ENCODE measurements at places on chromosomes 2 and 18.

GRCh38 chr2:177573120-177573519, 180.5 kb downstream of the AGPS start:
- DNase-seq: no peak

DNA sequence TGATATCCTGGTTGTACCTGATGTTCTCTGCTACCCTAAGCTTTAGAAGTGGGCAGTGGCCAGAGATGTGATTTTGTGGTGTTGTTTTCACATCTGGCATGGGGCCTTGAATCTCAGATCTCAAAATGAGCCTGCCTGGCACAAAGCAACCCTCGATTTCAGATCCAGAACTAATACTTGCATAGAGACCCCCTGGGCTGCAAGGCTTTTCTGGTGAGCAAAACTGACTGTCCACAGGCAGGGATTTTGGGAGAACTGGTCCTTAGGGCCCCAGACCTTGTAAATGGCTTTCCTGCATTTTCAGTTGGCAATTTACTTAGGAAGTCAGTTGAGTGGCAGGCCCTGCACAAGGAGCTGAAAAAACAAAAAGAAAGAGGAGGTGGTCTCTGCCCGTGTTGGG, 265.3 kb downstream of the MYCN start:
- DNase-seq: no peak

DNA sequence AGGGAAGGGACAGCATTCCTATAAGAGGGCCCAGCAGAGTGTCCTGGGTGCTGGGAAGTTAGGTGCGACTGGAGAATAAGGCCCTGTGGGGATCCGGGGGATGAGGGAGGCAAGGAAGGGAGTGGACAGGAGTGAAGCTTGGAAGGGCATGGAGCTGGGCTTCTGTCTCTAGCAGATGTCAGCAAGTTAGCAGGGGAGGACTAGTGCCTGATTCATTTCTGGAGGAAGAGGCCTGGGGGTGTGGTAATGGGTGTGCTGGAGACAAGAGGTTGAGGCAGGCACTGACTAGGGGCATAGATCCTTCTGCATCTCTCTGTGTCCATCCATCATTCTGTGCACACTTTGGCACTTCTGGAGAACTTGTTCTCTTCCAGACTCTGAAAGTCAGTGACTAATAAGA, 134.7 kb downstream of the ACOXL start:
- peak; percentile 48 for DNase-seq

- DNase-seq: peak; percentile 39
These were observed 5.4 kb downstream of the MARS2 start for GRCh38 chr2:197710424-197711042.

DNA sequence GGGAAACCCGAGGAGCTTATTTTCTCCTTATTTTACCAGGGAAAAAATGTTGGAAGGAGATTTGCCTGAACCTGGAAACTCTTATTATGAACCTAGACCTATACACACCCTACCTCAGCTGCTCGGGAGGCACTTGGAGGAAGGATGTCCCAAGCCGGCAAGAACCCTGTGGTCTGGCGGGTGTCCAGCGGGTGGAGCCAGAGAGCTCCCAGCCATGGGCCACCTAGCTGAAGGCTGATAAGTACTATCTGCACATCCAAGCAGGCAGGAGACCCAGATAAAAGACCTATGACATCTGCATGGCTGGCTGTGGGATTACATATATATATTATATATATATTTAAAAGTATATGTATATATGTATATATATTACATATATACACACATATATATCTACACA, 1.1 kb upstream of the SLC14A1 start:
- DNase-seq: peak; percentile 69

- no peak for DNase-seq
These were observed 354.2 kb downstream of the CDH7 start for GRCh38 chr18:66105016-66105415.

- DNase-seq: no peak
These were observed 37.6 kb downstream of the CENPO start for GRCh38 chr2:24830786-24831185.

GRCh38 chr18:9614401-9615279, at the start of gene PPP4R1:
Gene PPP4R1 (minus strand): TSS chr18:9614559. CDS start chr18:9614484, 75 bp downstream.
- peak; percentile 64 for DNase-seq

DNA sequence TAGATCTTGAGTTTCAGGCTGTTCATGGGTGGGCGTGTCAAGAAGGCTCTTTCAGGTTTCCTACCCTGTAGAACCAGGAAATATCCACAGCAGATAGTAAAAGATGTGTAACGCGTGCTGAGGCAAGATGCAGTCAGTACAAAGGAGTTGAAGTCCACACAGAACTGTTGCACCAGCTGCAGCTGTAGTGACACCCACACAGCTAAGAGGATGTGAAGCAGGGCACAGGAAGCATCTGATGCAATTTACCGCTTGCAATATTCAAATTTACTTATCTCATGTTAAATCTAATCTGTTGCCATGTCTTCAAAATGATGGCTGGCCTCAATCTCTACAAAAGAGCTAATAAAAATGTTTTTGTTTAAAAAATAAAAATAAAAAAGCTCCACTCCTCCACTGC, 132.8 kb downstream of the ARHGAP15 start:
- DNase-seq: peak; percentile 80

- no peak for DNase-seq
These were observed 8.9 kb downstream of the MAPRE2 start for GRCh38 chr18:35050028-35050546.

DNA sequence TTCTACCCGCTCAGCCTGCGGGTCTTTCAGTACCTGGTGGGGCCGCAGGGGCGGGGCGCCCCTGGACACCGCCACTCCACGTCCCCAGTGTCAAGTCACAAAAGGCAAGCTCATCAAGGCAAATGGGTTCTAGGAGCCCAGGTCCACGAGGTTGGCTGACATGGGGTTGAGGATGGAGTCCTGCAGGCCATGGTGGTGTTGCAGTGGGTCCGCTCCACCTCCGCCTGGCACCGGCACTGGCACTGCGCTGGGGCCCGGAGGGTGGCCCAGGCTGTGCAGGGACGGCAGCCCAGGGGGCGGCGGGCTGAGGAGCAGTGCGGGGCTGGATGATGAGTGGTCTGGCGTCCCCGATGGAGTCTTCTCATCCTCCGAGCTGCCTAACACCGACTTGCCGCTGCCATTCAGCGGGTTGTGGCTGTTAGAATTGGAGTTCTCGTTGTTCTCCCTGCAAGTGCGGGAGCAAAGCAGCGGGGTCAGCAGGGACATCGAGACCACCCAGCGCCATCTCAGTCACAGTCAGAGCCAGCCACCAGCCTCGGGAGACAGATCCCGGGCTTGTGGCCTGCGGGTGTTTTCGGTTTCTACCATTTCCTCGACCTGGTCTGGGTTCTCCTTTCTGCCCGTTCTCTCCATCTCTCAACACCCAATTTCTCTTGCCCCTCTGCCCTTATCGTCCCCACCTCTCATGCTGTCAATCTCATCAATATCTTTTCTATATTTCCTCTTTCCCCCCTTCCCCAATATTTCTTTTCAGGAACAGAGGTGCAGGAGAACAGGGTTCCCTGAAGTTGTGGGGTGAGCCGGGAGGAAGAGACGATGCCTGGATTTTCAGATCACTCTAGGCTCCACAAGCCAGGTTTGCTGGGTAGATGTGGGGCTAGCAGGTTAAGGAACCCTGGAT, 3.0 kb downstream of the SIX2 start:
- no peak for DNase-seq

DNA sequence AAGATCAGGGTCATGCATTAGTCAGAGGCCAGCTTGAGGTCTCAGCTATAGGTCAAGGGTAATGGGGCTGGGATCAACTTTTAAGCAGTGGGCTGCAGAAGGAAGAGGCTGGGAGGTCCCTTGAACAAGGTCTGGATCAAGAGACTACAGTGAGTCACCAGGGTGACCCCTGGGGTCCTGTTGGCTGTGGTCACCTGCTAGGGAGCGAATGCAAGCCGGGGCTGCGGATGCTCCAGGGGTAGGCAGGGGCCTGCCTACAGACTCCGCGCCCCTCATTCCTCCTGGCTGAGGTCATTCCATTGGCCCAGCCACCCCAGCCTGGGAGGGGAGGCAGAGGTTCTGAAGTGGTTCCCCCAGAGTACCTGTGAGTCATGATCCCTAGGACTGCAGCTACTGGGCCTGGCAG, 110.4 kb downstream of the CYP26B1 start:
- no peak for DNase-seq

GRCh38 chr2:179239195-179239594, 25.4 kb downstream of the SESTD1 start:
- DNase-seq: no peak

DNA sequence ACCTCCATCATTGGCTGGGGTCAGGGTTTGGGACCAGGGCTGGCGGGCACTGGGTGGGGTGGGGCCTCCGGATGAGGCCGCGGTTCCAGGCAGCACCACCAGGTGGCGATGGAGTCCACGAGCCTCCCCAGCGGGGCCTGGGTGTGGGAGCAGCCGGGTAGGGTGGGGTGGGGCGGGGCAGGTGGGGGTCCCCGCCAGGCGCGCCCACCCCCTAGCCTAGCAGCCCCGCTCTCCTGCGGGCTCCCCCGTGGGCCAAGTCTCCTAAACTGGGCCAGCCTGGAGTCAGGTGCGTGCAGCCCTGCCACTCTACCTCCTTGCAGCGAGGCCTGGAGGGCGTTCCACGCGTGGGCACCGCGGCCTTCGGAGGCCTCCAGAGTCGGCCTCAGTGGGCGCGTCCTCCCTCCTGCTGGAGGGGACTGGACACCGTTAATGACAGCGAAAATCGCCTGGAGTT, 187.5 kb downstream of the TWIST2 start:
- DNase-seq: peak; percentile 71

DNA sequence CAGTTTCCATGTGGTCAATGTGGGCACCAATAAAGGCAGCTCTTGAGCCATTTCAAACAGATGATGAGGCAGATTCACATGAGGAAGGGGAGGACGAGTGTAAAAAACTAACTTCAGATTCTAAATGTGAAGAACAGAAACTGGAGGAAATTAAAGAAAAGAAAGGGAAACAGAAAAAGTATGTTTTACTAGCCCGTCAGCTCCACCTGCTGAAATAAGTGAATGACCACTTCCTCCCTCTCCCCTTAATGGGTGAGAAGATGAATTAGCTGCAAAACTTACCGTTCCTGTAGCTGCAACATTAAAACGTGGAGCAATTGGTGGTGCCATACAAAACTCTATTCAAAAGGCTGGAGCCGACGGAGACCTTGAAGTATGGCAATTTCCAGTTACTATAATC, 203.5 kb downstream of the UXS1 start:
- no peak for DNase-seq

DNA sequence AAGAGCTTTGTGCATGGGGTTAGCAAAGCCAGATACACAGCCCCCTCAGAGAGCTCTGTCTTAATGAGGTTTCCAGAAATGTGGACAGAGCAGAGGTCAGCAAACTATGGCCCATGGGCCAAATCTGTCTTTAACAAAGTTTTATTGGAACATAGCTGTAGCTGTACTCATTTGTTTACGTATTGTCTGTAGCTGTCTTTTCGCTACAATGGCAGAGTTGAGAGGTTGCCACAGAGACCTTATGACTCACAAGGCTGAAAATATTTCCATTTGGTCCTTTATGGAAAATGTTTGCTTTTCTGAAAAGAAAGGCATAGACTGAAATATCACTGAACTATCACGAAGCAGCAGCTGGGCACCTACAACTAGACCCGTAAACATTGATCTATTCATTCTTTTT, 841.8 kb downstream of the SLC4A3 start:
- DNase-seq: no peak

DNA sequence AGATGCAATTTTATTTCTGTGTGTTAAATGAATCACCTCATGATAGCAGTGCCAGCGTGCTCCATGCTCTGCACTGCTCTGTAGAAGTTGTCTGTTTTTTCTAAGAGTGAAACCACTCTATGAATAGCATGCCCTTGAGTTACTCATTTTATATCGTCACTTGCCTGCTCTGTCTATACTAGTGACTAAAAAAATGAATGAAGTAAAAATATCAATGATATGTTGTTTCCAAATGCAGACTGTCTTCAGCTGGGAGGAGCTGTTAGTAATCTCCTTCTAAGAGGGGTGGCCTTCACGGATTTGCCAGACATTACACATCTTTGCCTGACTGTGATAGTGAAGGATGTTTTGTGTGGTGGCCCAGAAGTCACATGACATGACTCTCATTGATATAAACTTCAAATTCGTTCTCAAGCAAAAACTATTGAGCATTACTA, 852.1 kb downstream of the CNTNAP5 start:
- DNase-seq: no peak

GRCh38 chr2:53739032-53739431, 28.6 kb upstream of the CHAC2 start:
- no peak for DNase-seq

- DNase-seq: no peak
These were observed 216.1 kb downstream of the ICOS start for GRCh38 chr2:204152616-204153015.

DNA sequence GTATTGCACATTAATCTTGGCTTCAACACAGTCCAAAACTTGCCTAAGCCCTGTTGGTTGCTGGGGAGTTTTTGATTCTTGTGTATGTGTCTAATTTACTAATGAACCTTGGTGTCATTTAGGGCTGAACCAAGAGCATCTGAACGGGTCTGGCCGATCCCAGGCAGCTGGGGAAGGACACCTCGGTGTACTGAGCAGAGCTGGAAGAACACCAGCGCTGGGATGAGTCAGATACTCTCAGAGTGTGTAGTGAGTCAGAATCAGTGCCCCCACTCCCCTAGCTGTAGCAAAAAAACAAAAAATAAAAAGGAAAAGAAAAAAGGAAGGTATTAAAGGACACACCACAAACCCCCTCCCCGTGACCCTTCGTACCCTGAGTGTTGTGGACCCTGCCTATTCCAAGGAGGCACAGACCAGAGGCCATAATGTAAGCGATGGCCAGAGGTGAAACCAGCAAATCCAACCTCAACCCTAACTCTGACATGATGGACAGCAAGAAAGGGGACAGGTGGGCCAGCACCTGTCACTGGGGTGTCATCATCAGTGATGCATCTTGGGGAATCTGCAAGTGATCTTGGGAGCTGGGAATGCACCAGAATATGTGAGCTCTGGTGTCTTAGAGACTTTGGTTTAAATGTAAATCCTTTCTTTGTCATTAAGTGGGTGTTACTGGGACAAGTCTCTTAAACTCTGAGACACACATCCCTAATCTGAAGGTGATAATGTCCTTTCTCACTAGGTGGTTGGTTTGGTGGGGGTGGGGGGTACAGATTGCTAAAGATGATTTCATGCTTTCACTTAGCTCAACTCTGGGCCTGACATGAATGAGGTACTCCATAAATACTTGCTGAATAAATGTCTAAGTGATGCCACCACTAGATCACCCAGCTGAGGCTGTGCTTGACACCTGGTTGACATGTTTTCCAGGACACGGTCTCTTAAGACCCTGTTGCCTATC, 34.2 kb upstream of the NCOA1 start:
- no peak for DNase-seq

DNA sequence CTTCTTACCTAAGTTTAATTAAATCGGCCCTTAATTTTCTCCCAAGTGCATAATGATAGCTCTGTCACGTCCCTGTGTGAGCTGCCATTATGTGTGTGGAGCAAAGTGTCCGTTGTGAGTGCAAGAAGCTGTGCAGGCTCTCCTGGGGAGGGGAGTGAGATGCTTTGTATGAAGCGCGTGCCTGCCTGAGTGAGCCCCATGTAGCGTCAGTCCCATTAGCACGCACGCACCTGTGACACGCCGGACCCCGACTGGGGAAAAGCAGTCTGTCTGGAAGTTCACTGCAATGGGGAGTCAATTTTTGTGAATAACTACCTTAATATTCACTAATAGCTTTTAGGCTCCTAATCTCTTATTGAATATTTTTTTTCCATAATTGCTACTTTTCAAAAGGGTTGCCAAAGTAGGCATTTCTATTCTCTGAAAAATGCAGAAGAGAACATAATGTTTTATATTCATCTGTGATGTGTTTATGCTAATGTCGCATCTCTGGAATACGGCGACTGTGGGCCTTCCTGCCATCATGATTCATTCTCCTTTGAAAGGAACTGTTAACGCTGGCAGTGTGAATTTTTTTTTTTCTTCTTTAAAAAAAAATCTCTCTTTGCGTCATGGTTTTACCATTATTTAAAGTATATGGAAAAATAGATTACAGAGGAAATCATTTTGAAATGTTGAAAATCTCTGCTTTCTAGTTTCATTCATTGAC, 157.7 kb downstream of the COL4A4 start:
- no peak for DNase-seq
